ENCODE measurements at places on chromosomes 4 and X.

DNA sequence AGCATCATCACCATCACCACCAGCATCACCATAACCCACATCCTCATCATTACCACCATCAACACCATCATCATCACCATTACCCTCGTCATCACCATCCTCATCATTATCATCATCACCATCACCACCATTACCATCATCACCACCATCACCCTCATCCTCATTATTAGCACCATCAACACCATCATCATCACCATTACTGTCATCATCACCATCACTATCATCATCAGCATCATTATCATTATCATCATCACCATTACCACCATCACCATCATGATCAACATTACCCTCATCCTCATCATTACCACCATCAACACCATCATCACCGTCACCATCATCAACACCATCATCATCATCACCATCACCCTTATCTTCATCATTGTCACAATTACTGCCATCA lies 51.7 kb downstream of the HTRA3 start:
- H3K27me3 ChIP-seq, result no peaks in the 10 kb centered on the region
- peak overlapping the region; percentile 85 for H3K27ac ChIP-seq
- no peak overlapping the region for H3K4me3 ChIP-seq
- peak; percentile 21 for DNase-seq
- H3K4me1 ChIP-seq, result peaks cover 37% of the 10 kb centered on the region
- H3K36me3 ChIP-seq, result no peaks in the 10 kb centered on the region

GRCh38 chrX:39769748-39770147 lies 328.0 kb downstream of the BCOR start:
- no peak for DNase-seq
- H3K36me3 ChIP-seq, result no peaks in the 10 kb centered on the region
- no peak overlapping the region for H3K27ac ChIP-seq
- H3K27me3 ChIP-seq, result no peaks in the 10 kb centered on the region
- H3K4me3 ChIP-seq, result no peak overlapping the region

GRCh38 chr4:109622626-109623025 lies 62.6 kb downstream of the MCUB start:
- H3K36me3 ChIP-seq, result no peaks in the 10 kb centered on the region
- H3K27ac ChIP-seq, result no peak overlapping the region
- H3K27me3 ChIP-seq, result no peaks in the 10 kb centered on the region
- H3K4me3 ChIP-seq, result no peak overlapping the region
- no peaks in the 10 kb centered on the region for H3K4me1 ChIP-seq

DNA sequence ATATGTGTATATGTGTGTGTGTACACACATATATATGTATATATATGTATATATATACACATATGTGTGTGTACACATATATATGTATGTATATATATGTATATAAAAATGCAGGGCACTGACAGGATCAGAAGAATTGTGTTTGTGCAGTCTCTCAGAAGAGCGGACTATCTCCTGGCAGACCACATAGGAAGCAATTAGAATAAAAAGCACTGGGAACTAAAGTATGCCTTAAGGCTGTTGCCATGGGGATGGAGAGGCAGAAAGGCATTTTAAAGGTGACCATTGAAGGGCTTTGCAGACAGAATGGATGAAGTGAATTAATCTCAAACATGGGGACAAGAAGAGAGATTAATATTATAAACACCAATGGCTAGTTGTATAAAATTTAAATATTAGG lies 33.7 kb upstream of the USP51 start:
- no peaks in the 10 kb centered on the region for H3K36me3 ChIP-seq
- no peak for DNase-seq
- no peak overlapping the region for H3K4me3 ChIP-seq
- H3K27ac ChIP-seq, result no peak overlapping the region
- H3K4me1 ChIP-seq, result no peaks in the 10 kb centered on the region
- H3K27me3 ChIP-seq, result no peaks in the 10 kb centered on the region

DNA sequence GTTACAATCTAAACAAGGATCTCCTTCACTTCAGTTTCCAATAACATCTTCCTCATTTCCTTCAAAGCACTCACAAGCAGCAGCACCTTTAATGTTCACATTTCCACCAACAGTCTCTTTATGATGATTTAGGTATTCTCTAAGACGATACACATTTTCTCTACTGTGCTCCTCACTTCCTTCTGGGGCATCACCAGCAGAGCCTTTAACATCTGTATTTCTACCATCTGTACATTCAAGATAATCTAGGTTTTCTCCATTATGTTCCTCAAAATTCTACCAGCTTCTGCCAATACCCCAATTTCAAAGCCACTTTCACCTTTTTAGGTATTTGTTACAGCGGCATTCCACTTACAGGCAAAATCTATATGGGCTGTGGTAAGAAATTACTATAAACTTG lies 80.6 kb downstream of the FBXW7 start:
- H3K4me1 ChIP-seq, result peaks cover 11% of the 10 kb centered on the region
- no peaks in the 10 kb centered on the region for H3K27me3 ChIP-seq
- no peak for DNase-seq

DNA sequence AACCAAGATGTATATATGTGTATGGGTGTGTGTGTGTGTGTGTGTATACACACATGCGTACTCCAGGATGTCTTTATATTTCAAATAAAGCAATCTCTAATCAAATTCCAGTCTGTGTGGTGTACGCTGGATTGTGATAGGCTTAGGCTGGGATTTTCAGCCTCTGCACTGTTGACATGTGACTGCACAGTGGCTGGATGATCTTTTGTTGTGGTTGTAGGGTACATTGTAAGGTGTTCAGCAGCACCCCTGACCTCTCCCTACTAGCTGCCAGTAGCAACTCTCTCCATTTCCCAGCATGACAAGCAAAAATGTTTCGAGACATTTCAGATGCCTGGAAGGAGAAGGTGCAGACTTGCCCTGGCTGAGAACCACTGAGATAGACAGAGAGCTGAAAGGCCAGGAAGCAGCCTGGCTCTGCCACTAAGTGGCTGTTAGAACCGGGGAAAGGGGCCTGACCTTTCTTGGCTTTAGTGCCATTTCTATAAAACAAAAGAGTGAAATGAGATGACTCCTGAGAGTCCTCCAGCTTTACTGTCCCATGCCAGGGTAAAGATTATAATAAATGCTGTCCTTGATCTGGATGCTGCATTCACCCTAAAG lies 10.5 kb downstream of the PGM2 start:
- H3K4me3 ChIP-seq, result no peak overlapping the region
- H3K27me3 ChIP-seq, result no peaks in the 10 kb centered on the region
- DNase-seq, result no peak
- H3K36me3 ChIP-seq, result peaks cover 7% of the 10 kb centered on the region
- H3K27ac ChIP-seq, result peak overlapping the region; percentile 47

DNA sequence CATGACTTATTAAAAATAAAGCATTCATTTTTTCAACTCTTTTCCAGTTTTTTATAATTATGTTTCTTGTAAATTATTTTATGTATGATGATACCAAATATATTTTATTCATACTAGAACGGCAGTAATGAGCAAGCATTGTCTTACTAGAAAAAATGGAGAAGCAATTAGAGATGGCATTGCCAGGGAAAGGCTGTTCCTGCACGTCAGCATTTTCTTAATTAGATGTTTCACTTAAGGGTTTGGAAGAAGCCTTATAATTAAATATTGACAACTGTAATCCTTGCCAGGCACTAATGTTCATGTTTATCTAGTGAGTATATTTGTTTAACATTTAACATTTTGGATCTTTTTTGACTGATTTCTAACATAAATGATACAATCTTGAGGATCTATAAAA lies 16.6 kb downstream of the FAM149A start:
- H3K4me1 ChIP-seq, result no peaks in the 10 kb centered on the region
- no peaks in the 10 kb centered on the region for H3K36me3 ChIP-seq
- no peaks in the 10 kb centered on the region for H3K27me3 ChIP-seq
- peak; percentile 3 for DNase-seq

DNA sequence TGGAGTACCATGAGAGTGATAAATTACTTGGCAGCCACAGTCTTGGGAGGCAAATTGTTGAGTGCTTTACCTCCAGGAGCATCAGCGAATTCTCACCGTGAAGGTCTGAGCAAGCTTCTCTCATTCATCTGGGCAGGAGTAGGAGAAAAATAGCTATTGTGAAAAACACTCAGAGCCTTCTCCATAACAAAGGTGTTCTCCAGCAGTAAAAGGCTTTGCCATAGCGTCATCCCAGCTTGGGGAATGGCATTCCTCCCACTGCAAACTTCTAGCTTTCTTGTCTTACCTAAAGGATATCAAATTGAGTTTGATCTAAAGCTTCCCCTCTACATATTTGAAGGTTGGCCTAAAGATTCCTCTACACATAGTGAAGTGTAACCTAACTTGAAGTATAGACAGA lies 29.8 kb upstream of the MAGEA11 start:
- H3K4me1 ChIP-seq, result no peaks in the 10 kb centered on the region
- no peaks in the 10 kb centered on the region for H3K27me3 ChIP-seq
- H3K27ac ChIP-seq, result no peak overlapping the region
- no peaks in the 10 kb centered on the region for H3K36me3 ChIP-seq
- DNase-seq, result no peak

- no peaks in the 10 kb centered on the region for H3K36me3 ChIP-seq
- no peak for DNase-seq
- H3K4me3 ChIP-seq, result no peak overlapping the region
- no peaks in the 10 kb centered on the region for H3K4me1 ChIP-seq
- no peak overlapping the region for H3K27ac ChIP-seq
- no peaks in the 10 kb centered on the region for H3K27me3 ChIP-seq
Measured at GRCh38 chrX:134721766-134722532, 63.7 kb upstream of the PLAC1 start.

- no peak for DNase-seq
- peaks cover 6% of the 10 kb centered on the region for H3K4me1 ChIP-seq
- no peak overlapping the region for H3K4me3 ChIP-seq
- H3K27ac ChIP-seq, result no peak overlapping the region
- no peaks in the 10 kb centered on the region for H3K27me3 ChIP-seq
Measured at GRCh38 chr4:121707344-121707743, 10.6 kb upstream of the ANXA5 start.

- no peaks in the 10 kb centered on the region for H3K27me3 ChIP-seq
- H3K4me1 ChIP-seq, result peaks cover 16% of the 10 kb centered on the region
- no peak overlapping the region for H3K4me3 ChIP-seq
- peaks cover 66% of the 10 kb centered on the region for H3K36me3 ChIP-seq
- no peak for DNase-seq
Measured at GRCh38 chr4:7771541-7772507, 167.8 kb downstream of the AFAP1 start.

GRCh38 chr4:128516301-128516969 lies 228.8 kb upstream of the PGRMC2 start:
- no peaks in the 10 kb centered on the region for H3K36me3 ChIP-seq
- peaks cover 10% of the 10 kb centered on the region for H3K4me1 ChIP-seq
- DNase-seq, result no peak
- no peak overlapping the region for H3K27ac ChIP-seq
- H3K27me3 ChIP-seq, result no peaks in the 10 kb centered on the region

- no peak overlapping the region for H3K27ac ChIP-seq
- no peaks in the 10 kb centered on the region for H3K27me3 ChIP-seq
- H3K4me1 ChIP-seq, result peaks cover 63% of the 10 kb centered on the region
- H3K4me3 ChIP-seq, result no peak overlapping the region
- no peak for DNase-seq
- no peaks in the 10 kb centered on the region for H3K36me3 ChIP-seq
Measured at GRCh38 chr4:186698028-186698427, 25.6 kb downstream of the FAT1 start.

GRCh38 chr4:84973856-84974255 lies 7.4 kb upstream of the WDFY3 start:
- no peak overlapping the region for H3K4me3 ChIP-seq
- no peaks in the 10 kb centered on the region for H3K4me1 ChIP-seq
- no peaks in the 10 kb centered on the region for H3K36me3 ChIP-seq
- DNase-seq, result no peak

- H3K27ac ChIP-seq, result no peak overlapping the region
- no peaks in the 10 kb centered on the region for H3K27me3 ChIP-seq
- no peaks in the 10 kb centered on the region for H3K4me1 ChIP-seq
- no peak for DNase-seq
Measured at GRCh38 chr4:149164282-149164681, 651.4 kb downstream of the IQCM start.

GRCh38 chr4:10960389-10960788 lies 275.8 kb upstream of the CLNK start:
- H3K4me3 ChIP-seq, result no peak overlapping the region
- no peaks in the 10 kb centered on the region for H3K4me1 ChIP-seq
- no peak overlapping the region for H3K27ac ChIP-seq
- no peaks in the 10 kb centered on the region for H3K36me3 ChIP-seq

DNA sequence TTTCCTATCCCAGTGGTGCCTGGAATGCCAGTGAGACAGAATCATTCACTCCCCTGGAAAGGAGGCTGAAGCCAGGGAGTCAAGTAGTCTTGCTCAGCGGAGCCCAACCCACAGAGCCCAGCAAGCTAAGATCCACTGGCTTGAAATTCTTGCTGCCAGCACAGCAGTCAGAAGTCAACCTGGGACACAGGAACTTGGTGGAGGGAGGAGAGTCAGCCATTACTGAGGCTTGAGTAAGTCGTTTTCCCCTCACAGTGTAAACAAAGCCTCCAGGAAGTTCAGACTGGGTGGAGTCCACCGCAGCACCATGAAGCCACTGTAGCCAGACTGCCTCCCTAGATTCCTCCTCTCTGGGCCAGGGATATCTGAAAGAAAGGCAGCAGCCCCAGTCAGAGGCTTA lies 283.2 kb upstream of the CPEB2 start:
- no peaks in the 10 kb centered on the region for H3K36me3 ChIP-seq
- H3K27me3 ChIP-seq, result no peaks in the 10 kb centered on the region
- peaks cover 17% of the 10 kb centered on the region for H3K4me1 ChIP-seq
- H3K27ac ChIP-seq, result no peak overlapping the region
- DNase-seq, result no peak

DNA sequence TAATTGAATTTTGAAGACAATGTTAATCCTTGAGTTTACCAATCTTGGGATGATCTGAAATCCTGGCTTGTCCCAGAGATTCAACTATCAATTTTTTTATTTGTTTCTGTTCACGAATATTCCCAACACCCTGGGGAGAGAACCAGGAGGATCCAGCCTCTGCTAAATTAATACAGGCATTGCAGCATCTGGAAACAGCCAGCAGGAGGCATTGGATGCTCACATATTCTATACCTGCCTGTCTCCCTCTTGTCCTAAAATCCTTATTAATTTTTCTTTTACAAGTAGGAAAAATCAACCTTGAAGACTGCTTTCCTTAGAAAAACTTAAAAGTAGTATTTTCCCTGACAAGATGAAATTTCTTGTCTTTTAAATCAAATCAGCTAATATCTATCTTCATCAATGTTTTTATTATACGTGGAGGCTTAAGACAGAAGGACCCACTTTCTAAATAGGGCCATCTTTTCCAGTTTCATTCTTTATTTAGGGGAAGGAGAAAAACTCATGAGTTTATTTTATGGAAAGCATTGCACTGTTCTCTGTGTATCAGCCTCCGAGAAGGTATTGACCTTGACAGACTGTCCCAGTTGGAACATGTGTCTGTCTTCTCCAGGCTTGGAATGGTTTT lies 102.4 kb downstream of the CLNK start:
- H3K27ac ChIP-seq, result no peak overlapping the region
- H3K36me3 ChIP-seq, result no peaks in the 10 kb centered on the region
- DNase-seq, result no peak

Measured in esophagus muscularis mucosa (tissue), 4 donors.